ENCODE measurements at places on chromosomes 5 and 9. TPM values are rescaled to one million over a fixed set of nuclear protein-coding genes. Genes with fewer than 3 reads are reported as not detected.

SYNPO gene
- 0.15 TPM for total RNA-seq

SPINK4 gene
- total RNA-seq, result not detected

KCNMB1 gene
- not detected for total RNA-seq

ADRA1B gene
- total RNA-seq, result not detected

OR1Q1 gene
- not detected for total RNA-seq

CD74 gene
- total RNA-seq, result 1,759 TPM

PCDHB11 gene
- total RNA-seq, result not detected

ELOVL7 gene
- not detected for total RNA-seq

PCDHA4 gene
- not detected for total RNA-seq

ROPN1L gene
- total RNA-seq, result not detected

KIF20A gene
- total RNA-seq, result 76.7 TPM

CNTNAP3B gene
- not detected for total RNA-seq

CAMK2A gene
- not detected for total RNA-seq

GRCh38 chr5:132684491-132684890 lies 10.7 kb downstream of the IL4 start:
- DNase-seq, result no peak

- no peak for DNase-seq
Measured at GRCh38 chr5:133075572-133076536, 24.0 kb downstream of the HSPA4 start.

GRCh38 chr5:140916325-140916724 lies 9.8 kb upstream of the PCDHAC1 start:
- no peak for DNase-seq

GRCh38 chr9:25548847-25549246 lies 129.4 kb downstream of the TUSC1 start:
- DNase-seq, result no peak

- DNase-seq, result no peak
Measured at GRCh38 chr9:101995231-101995630, 256.8 kb upstream of the GRIN3A start.

DNA sequence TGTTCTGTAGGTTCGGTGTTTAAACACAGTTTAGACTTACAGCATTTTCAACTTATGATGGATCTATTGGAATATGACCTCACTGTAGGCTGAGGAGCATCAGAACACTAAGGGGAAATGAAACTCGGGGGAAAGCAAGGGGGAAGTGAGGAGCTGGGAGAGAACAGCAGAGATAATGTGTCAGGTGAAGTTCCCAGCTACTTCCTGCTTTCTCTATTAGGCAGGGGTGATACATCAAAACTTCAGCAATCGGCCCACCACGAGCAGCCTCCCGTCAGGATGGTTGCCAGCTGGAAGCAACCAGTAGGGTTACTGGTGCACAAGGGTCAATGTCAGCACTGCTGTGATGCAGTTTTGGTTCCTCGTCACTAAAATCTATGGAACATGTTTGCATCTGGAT lies 34.3 kb downstream of the FAT2 start:
- DNase-seq, result peak; percentile 4

DNA sequence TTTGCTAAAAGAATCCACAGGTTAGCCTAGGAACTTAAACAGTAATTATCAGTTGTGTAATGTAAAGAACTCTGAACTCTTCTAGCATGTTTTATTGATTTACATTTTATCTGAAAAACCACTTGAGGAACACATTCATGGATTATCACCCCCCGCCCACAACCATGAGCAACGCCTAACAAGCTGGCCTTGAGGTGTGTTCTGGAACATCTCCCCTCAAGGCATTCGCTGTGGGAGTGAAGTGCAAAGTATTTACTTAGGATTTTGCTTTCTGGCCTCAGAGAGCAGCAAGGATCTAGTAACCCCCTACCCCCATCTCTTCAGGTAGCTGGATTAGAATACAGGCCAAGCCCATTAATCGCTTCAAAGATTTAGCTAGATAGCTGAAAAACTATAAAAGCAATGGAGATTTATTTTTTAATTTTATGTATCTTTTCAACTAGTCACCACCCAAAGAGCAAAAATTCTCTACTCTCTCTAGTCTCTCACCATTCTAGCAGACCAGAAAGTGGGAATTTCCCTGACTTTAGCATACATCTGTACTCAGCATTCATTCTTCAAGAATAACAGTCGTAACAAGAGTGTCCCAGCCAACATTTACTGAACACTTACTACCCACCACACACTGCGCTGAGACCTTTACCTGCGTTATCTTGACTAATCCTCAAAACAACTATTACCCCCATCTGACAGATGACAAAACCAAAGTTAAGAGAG lies 37.2 kb downstream of the DDX31 start:
- DNase-seq, result no peak

- no peak for DNase-seq
Measured at GRCh38 chr9:21399956-21400355, 9.0 kb upstream of the IFNA8 start.

- DNase-seq, result no peak
Measured at GRCh38 chr5:167948251-167948650, 343.2 kb upstream of the WWC1 start.

GRCh38 chr5:62729675-62730074 lies 151.1 kb downstream of the LRRC70 start:
- DNase-seq, result no peak

DNA sequence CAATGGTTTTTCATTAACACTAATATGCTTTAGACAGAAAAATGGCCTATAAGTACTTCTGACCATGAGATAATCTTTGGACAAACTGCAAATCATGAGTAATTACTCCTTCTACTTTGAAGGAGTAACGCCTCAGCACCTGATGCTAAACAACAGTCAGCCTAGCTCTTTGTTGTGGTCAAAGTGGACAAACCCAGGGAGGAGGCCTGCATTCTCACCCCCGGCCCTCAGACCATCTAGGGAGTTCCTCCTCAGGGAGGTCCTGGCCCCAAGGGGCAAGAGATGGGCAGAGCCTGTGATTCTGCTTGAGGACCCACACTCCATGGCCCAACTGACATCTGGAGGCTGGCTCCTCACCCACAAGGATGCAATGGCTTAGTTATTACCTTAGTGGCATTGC lies 48.2 kb upstream of the ANGPTL2 start:
- DNase-seq, result no peak

DNA sequence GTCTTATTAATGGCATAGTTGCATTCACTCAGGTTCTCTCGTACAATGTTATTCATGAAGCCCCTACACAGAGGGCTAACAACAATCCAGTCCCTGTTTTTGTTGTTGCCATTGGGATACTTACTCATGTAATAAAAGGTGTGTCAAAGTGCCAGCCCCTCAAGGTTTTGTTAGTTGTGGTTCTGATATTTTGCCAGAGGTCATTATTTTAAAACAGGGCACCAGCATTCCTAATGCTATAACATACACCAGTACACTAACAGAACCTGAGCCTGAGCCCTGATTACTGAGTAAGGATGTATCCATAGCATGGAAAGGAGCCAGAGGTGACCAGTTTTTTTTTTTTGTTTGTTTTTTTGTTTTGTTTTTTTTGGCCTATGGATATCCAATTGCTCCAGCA lies 50.2 kb downstream of the SMC2 start:
- DNase-seq, result no peak

DNA sequence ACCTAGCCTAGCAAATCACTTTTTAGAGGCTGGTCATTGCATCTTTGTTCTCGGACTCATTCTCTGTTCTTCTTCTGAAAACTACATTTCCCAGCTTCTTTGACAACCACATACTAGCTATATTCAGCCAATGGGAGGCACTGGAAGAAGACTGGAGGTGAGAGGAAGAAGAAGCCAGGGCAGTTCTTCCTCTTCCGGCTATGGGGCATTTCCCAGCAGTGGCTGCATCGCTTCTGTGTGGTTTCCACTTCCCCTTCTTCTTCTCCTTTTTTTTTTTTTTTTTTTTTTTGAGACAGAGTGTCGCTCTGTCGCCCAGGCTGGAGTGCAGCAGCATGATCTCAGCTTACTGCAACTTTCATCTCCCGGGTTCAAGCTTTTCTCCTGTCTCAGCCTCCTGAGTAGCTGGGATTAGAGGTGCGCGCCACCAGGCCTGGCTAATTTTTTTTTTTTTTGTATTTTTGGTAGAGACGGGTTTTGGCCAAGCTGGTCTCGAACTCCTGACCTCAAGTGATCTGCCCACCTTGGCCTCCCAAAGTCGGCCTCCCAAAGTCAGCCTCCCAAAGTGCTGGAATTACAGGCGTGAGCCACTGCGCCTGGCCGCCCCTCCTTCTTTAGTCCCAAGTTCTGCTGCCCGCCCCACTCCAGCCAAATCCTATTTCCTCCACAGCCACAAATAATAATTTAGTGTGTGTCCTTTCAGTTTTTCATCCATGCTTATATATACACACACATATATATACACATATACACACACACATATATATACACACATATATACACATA lies 6.9 kb upstream of the UBAP1 start:
- DNase-seq, result peak; percentile 74

GRCh38 chr9:82532504-82533180 lies 530.3 kb downstream of the RASEF start:
- no peak for DNase-seq

DNA sequence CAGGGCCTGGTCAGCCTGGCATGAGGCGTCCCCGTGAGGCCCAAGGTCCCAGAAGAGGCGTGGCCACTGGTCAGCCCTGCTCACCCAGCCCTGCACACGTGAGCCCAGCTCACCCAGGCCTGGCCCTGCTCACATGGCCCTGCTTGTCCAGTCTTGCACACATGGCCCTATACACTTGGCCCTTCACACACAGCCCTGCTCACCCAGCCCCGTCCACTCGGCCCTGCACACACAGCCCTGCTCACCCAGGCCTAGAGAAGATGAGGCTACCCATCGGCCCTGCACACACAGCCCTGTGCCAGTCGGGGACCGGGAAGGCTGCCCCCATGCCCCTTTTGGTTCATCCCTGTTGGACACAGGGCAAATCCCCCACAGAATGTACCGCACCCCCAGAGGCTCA lies 28.4 kb downstream of the ZDHHC11B start:
- no peak for DNase-seq

DNA sequence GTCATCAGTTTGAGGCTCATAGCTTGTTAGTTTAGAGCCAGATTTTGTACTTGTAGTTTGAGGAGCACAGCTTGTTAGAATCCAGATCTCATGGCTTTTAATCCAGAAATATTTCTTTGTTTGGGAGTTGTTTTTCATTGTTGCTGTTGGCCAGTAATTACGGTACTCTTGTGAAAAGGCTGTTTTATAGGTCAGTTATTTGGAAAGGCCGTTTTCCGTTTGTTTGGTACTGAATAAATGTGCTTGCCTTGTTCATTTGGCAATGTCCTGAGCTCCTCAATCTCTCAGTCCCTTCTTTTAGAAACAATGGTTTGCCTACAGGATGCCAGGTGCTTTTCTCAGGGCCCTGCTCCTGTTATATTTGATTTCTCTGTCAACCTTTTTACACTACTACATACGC lies 4.5 kb upstream of the MOB3B start:
- no peak for DNase-seq

- DNase-seq, result no peak
Measured at GRCh38 chr9:136803551-136804508, 3.9 kb upstream of the RABL6 start.

GRCh38 chr9:121863955-121864354 lies 212.5 kb downstream of the DAB2IP start:
- DNase-seq, result no peak

DNA sequence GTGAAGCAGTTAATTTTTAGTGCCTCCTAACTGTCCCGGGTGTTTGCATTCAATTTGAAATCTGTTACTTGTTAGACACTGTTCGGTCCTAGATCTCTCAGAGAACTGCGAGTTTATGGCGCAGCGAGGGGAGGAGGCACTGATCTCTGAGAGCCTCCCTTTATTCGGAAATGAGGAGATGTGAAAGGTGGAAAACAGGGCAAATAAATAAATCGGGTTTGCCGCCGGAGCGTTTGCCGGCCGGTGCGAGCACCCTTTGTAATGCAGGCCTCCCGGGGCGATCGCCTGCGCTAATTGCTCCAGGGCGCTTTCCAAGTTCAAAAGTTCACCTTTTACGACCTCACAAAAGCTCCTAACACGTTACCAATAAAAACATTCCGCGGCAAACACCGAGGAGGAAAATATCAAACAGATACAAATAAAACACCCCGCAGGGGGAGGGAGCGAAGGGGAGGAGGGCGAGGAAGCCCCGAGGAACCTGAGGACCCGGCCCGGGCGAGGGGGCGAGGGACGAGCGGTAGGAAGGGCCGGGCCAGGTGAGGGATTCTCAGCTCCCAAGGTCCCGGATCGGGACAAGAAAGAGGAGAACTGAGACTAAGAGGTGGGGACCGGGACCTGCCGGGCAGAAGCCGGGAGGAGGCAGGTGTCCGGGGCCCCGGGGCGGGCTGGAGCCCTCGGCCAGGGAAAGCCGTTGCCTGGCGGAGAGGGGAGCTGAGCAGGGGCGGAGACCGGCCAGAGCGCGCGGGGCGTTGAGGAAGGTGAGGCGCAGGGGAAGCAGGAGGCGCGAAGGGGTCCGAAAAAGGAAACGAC lies 1.4 kb downstream of the NR6A1 start:
- peak; percentile 47 for DNase-seq

- no peak for DNase-seq
Measured at GRCh38 chr9:101739311-101739710, 864 bp upstream of the GRIN3A start.

- no peak for DNase-seq
Measured at GRCh38 chr9:114696814-114697544, 15.0 kb upstream of the TEX48 start.

- DNase-seq, result no peak
Measured at GRCh38 chr9:111271481-111272080, 58.4 kb downstream of the OR2K2 start.

DNA sequence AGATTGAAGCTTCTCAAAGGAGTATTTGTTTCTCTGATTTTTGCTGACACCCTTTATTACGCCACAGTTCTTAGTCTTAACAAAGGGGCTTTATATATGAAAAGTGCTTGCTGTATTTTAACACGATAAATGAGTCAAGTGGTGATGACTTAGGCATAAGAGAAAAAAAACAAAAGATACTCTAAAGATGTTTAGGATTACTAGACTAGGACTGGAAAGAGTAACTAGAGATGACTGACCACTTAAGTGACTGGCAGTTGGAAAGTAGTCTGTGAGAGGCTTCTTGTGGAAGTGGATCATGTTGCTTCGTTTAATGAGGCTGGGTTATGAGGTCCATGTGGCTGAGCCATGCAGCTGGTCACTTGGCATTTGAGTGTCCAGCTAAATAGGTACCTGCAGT lies 69.4 kb upstream of the ACTBL2 start:
- no peak for DNase-seq

DNA sequence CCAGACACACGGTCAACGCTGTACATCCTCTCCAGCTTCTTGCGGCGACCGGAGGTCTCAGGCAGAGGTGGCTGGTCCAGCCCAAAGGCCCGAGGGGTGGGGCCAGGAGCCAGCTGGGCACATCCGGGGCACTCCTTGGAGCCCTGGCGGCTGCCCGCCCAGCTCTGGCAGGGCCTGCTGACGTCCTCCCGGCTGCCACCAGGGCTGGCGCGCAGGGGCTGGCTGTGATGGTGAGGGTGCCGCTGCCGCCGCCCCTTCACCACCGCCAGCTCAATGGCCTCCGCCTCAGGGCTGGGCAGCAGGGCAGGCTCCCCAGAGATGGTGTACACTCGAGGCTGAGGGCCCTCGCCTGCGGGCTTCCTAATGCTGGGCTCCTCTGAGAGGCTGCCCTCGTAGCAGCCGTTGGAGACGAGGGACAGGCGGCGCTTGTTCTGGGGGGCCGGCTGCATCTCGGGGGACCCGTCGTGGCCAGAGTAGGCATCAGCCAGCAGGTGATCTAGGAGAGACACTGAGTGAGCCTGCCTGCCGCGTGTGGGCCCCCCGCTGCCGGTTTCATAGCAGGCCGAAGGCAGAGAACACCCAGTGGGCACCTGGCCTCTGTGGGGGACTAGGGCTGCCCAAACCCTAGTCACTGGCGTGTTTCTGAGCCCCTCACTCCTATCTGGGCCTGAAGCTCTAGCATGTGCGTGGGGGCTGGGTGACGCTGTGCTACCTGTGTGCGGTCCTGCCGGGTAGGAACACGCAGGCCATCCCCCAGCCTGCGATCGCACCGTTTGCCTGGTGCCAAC lies 1.5 kb downstream of the NSMF start:
- DNase-seq, result no peak
